SK-N-MC (cell line): ENCODE measurements at places on chromosomes 7 and 10.

DNA sequence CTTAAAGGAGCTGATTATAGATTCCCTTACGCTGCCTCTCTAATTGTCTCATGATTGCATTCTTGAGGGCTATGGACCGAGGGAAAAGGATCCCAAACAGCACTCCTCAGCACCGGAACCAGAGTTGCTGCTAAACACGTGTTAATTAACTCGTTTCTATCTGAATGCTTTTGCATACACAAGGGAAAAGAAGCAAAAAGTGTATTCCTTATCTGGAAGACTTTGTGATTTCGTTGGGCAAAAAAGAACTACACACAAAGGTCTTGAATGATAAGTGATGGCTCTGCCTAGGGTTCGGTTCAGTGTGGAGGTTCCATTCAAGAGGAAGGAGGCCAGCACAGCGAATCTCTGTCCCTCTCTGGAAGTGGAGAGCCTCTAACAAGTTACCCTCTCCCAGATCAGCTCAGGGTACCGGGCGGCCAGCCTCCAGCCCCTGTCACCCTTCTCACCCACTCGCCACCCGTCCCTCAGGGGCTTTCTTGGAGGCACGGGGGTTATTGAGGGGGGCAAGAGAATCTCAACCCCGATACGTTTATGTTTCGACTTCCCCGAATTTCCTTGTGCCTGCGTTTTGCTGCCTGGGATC, 515 bp upstream of the SLC4A2 start:
- DNase-seq, result no peak

DNA sequence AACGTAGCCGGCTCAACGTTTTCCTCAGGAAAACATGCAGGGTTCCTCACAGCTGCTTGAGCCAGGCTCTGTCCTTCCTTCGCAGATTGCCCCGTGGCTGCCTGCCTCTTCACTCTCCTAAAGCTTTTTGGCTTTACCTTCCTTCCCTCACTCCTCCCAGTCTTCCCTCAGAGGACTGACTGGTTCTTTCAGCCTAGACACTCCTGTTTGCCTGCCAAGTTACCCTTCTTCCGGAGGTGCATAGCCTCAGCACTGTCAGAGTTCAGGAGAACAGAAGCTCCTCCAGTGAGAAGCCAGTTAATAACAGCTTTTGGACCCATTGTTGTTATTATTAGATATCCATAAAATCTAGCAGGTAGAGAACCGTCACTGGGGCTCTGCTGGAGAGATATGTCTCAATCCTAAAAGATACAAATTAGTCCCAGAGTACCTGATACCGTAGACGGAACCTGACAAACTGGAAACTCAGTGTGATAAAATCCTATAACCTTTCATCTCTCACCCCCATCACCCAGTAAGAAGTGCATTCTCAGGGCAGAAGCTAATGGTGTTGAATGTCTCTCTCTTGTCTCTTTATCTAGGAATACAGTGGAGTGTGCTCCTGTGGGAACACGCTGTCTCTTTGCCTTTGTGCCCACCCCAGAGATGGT, 79.6 kb downstream of the SND1 start:
- DNase-seq, result no peak

DNA sequence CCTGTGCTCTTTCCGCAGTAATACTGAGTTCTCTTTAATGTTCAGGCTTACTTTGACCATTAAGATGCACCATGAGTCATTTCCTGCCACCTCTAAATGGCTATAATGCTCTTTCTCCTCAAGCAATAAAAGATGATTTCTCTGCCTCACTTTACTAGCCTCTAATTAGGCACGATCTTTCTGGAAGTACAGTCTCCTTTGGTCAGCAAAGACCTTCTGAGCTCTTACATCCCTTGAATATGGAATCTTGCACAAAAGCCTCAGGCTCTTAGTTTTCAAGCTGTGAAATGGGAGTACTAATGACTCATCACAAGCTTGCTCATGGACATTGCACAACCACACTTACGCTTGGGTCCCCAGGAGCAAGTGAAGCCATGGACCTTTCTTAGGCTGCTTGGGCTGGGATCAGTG, 85.9 kb downstream of the FRMD4A start:
- no peak for DNase-seq

GRCh38 chr10:14052931-14053330, 277.8 kb downstream of the FRMD4A start:
- no peak for DNase-seq

DNA sequence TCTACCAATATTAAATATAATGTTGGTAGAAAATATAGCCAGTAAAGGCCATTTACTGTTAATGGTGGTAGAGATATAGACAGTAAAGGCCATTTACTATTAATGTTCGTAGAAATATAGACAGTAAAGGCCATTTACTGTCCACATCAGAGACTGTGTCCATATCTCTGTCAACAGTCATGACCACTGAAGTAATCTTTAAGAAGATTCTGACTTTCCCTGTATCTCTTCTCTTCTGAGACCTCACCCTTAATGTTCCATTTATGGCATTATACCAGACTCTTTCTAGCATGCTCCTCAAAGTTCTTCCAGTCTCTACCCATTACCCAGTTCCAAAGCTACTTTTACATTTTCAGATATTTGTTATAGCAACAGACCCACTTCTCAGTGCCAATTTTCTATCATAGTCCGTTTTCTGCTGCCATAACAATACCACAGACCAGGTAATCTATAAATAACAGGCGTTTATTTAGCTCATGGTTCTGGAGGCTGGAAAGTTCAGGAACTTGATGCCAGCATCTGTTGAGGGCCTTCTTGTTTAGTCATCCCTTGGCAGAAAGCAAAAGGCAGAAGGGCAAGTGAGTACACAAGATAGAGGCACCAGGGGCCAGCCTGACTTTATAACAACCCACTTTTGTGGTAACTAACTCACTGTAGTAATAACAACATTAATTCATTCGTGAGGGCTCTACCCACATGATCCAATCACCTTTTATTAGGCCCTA, 7.9 kb upstream of the NUDCD3 start:
- DNase-seq, result no peak

- no peak for DNase-seq
Observed at GRCh38 chr7:54838175-54838910, 79.3 kb upstream of the SEC61G start.

DNA sequence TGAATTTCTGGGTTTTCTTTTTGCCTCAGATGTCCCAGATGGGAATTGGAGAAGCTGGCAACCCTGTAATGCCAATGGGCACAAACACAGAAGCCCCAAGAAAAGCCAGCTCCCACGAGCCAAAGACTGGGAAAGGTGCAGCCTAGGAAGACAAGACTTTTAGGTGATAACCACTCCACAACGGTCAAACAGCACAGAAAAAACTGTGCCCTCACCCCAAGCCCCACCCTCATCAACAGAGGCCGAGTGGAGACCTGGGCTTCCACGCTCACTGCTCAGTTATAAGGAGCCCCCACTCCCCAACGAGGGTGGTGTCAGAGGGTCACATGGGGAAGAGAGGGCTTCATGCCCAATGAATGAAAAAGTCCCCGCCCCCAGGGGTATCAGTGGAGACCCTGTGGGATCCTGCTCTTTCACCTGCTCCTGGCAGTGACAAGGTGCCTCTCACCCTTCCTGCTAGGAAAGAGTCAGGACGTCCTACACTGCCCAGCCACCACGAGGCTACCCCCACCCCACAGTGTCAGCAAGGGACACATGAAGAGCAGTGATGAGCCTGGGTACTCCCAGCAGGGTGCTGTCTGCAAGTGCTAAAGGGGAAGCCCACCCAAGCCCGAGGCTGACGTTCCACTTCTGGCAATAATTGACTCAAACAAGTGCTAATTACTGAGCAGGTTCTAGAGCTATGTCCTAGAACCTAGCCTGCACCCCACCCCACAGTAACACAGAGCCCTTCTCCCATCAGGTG, 8.3 kb downstream of the TMEM273 start:
- no peak for DNase-seq

- DNase-seq, result no peak
Observed at GRCh38 chr7:73520673-73521635, 1.1 kb downstream of the BAZ1B start.

GRCh38 chr10:128843972-128844371, 623.1 kb upstream of the MGMT start:
- peak; percentile 8 for DNase-seq

GRCh38 chr10:2047679-2048078, 310.4 kb upstream of the ADARB2 start:
- no peak for DNase-seq

- DNase-seq, result no peak
Observed at GRCh38 chr7:115352375-115352774, 430.5 kb downstream of the MDFIC start.

DNA sequence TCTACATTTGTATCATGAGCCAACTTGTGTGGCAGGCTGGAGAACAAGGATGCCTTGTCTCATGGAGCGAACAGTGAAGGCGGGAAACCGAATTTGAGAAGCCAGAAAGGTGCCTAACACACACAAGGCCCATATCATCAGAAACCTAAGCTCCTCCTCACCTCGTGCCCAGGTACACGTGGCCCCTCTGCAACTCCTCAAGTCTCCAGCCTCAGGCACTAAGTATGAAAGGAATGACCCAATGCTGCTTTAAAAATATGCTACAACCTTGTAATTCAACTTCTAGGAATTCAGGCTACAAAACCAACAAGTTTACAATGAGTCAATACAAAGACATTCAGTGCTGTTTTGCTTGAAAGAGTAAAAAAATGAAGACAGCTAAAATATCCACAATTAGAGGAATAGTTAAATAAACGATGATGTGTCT, 95.7 kb downstream of the CDK6 start:
- no peak for DNase-seq

DNA sequence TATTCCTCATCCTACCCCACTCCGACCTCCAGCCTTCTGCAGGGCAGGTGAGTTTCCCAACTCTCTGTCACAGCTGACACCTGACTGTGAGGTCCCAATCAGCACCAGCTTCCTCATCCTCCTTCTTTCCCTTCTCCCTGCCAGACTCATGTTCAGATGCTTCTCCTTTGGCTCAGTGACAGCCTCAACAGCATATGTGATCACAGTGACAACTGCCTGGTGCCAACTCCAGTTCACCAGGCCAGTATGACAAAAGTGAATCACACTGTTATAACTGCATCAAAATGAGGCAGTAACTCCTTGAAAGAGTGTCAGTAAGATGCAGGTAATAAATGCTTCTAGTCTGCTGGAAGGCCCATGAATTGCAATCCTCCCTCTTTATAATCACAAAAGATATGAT, 46.8 kb upstream of the NFE2L3 start:
- DNase-seq, result no peak

GRCh38 chr7:118232837-118233236, 8.3 kb downstream of the ANKRD7 start:
- DNase-seq, result no peak

DNA sequence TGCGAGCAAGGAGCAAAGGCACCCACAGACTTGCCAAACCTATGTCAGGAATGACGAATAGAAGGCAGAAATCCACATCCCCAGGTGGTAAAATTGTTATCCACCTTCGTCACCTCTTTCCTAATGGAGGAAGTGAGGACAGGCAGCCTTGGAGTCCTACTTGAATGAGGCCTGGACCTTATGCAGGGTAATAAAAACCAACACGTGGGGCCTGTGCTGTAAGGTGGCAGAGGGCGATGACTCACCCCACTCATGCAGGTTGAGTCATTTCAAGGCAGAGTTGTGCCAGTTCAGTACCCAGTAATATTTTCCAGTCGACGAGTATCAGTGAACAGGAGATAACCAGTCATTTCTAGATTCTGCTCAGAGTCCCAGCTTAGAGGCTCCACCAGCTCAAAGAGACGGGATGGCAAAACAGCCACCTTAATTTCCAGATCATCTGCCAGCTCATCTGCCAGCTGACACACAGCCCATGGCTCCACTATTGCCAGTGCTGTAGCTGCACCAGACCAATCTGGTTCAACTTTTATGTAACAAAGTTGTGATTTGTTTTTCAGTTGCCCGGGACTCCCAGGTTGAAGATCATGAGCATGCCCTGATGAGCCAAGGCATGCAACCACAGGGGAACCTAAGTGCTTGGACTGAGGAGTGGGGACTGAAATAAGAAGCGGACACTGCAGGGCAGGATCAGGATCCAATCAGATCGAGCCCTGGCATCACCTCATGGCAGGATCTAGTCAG, 176.2 kb upstream of the ITGB1 start:
- DNase-seq, result no peak

DNA sequence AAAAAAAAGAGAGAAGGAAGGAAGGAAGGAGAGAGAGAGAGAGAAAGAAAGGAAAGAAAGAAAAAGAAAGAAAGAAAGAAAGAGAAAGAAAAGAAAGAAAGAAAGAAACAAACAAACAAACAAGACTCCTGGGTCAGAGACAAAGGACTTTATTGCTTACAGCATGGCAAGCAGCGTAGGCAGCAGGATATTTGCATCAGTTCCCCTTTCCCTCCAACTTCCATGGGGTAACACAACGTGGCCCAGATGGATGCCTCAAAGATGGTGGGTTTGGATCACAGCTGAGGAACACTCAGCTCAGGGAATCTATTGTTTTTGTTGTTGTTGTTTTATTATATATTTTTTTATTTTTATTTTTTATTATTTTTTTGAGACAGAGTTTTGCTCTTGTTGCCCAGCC, 128.5 kb upstream of the VKORC1L1 start:
- no peak for DNase-seq

DNA sequence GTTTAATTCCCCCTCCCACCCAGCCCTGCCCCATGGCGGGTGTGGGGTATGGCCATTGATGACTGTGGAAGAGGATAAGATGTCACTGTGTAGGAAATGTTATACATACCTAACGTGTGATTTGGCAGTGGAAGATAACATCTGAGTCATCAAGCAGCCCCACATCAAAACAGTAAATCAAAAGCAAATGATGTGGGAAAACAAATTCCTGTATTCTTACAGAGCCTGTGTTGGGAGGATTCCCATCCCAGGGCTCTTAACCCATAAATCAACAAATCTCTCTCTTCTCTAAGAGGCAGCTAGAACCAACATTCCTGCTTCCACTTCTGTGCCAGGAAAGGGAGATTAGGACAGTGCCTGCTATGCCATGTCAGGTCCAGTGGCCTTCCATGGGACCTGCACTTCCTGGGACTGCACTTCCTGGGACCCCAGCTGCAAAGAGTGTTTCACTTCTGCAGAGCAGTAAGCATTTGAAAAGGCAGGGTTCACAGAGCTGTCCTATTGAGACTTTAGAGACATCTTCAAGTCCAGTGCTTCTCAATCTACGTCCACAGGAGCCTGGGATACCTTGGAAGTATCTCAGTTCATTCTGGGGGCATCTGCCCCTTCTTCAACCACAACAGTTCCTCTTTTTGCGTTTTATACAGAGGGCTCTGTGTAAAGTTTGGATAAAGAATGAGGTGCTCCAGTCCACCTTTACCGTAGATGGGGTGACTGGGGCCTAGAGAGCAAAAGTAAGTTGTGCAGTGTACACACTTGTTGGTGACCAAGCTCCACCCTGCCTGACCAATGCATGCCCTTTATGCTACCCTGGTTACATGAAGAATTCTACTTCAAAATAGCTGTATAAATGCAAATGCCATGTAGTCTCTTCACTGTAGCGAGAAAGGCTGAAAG, 45.7 kb downstream of the ATXN7L1 start:
- no peak for DNase-seq

- DNase-seq, result no peak
Observed at GRCh38 chr7:157996359-157997079, 591.1 kb downstream of the PTPRN2 start.

- no peak for DNase-seq
Observed at GRCh38 chr10:91974960-91975359, 51.4 kb downstream of the BTAF1 start.

DNA sequence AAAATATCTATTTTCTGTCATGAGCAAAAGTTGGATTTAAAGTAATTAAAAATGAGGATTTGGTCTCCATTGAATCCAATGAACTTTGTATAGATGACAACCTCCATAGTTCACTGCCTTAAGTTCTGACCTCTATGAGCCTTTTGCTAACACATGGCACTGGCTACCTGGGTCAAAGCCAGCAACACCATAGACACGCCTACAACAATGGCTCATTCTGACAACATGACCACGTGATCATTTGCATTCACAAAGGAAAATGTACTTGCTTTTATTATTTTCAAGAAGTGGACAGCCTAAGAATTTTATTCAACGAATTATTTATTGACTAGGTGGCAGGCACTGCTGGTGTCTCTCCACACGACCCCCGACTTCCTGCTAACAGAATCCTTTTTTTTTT, 90.6 kb downstream of the CARD11 start:
- DNase-seq, result no peak
